ENCODE measurements at places on chromosomes 1 and 21.
A peak's percentile ranks its signal among the peaks of the same experiment; 100 is the strongest.

DNA sequence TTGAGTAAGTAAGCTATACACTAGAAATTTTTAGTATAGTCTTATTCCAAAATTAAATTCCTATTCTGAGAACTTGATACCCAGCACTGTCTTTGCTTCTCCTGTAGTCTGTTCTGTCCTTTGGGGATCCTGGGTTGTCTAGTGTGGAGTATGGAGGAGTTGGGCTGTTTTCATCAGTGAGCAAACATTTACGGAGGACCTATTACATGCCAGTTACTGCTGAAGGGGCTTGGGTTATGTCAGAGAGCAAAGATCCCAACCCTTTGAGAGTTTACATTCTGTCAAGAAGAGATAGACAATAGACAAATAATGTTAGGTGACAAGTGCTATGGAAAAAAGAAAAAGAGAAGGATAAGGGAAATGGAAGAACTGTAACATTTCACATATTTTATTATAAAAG lies 9.0 kb downstream of the TRAPPC10 start:
- H3K36me3 ChIP-seq, result no peaks in the 10 kb centered on the region
- no peaks in the 10 kb centered on the region for H3K27me3 ChIP-seq
- DNase-seq, result no peak
- H3K27ac ChIP-seq, result peak overlapping the region; percentile 32
- H3K4me3 ChIP-seq, result no peak overlapping the region

- no peaks in the 10 kb centered on the region for H3K36me3 ChIP-seq
- no peak for DNase-seq
- H3K27ac ChIP-seq, result no peak overlapping the region
- H3K27me3 ChIP-seq, result no peaks in the 10 kb centered on the region
- no peaks in the 10 kb centered on the region for H3K4me1 ChIP-seq
Observed at GRCh38 chr21:41010101-41010435, 157.9 kb upstream of the BACE2 start.

- H3K36me3 ChIP-seq, result no peaks in the 10 kb centered on the region
- H3K27me3 ChIP-seq, result no peaks in the 10 kb centered on the region
- H3K4me3 ChIP-seq, result no peak overlapping the region
Observed at GRCh38 chr1:159845751-159846629, 16.5 kb downstream of the VSIG8 start.

- H3K4me1 ChIP-seq, result peaks cover 11% of the 10 kb centered on the region
- peak within 1 kb of the TSS; percentile 75 for H3K27ac ChIP-seq
- H3K36me3 ChIP-seq, result no peaks in the 10 kb centered on the region
- peak; percentile 48 for DNase-seq
- peak within 1 kb of the TSS; percentile 56 for H3K4me3 ChIP-seq
- no peaks in the 10 kb centered on the region for H3K27me3 ChIP-seq
Observed at GRCh38 chr1:151510957-151511635, at the start of gene CGN. Gene CGN, plus strand, starts transcription at chr1:151511387. Its CDS starts 7,133 bp downstream, at chr1:151518520.

DNA sequence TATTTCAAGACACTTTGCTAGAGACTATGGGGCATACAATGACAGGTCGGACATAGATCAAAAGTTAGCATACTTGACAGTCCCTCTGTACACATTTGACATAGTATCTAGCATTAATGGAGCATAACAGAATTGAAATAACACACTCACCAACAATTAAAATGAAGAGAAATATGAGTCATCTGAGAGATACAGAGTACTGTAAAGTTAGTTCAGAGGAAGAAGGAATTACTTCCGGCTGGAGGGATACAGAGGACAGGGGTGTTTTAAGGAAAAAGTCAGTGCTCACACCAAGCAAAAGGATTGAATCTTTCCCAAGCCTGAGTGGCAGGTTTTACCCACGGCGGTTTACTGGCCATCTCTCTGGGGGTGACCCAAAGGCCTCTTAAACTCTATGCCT lies 2.4 kb downstream of the ZMYND12 start:
- no peak overlapping the region for H3K4me3 ChIP-seq
- no peak overlapping the region for H3K27ac ChIP-seq
- no peak for DNase-seq
- H3K4me1 ChIP-seq, result peaks cover 24% of the 10 kb centered on the region

DNA sequence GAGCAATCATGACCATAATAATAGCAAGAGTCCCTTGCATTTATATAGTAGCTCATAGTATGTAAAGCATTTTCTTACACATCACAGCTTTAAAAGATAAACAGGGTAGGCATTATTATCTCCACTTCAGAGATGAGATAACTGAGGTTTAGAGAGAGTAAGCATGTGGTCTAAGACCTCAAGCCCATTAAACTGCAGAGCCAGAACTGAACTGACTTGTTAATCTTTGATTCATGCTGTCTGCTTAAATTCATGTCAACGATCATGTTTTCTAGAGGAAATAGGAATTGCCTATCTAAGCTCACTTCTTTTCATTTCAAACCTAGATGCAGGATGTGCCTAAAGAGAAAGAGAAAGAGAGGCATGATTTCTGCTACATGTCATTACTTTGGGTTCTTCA lies 524.8 kb downstream of the PTPRC start:
- no peak overlapping the region for H3K4me3 ChIP-seq
- H3K27ac ChIP-seq, result no peak overlapping the region
- no peaks in the 10 kb centered on the region for H3K4me1 ChIP-seq
- DNase-seq, result no peak
- H3K36me3 ChIP-seq, result no peaks in the 10 kb centered on the region

GRCh38 chr1:152049291-152050083 lies 12.7 kb upstream of the S100A11 start:
- no peaks in the 10 kb centered on the region for H3K4me1 ChIP-seq
- no peak overlapping the region for H3K4me3 ChIP-seq
- H3K27ac ChIP-seq, result no peak overlapping the region
- H3K27me3 ChIP-seq, result no peaks in the 10 kb centered on the region
- DNase-seq, result peak; percentile 34

- no peaks in the 10 kb centered on the region for H3K27me3 ChIP-seq
- H3K4me1 ChIP-seq, result no peaks in the 10 kb centered on the region
- no peaks in the 10 kb centered on the region for H3K36me3 ChIP-seq
Observed at GRCh38 chr1:8976896-8977450, 31.3 kb downstream of the CA6 start.

GRCh38 chr1:15033264-15033663 lies 120.3 kb upstream of the TMEM51 start:
- no peaks in the 10 kb centered on the region for H3K4me1 ChIP-seq
- H3K27me3 ChIP-seq, result no peaks in the 10 kb centered on the region

DNA sequence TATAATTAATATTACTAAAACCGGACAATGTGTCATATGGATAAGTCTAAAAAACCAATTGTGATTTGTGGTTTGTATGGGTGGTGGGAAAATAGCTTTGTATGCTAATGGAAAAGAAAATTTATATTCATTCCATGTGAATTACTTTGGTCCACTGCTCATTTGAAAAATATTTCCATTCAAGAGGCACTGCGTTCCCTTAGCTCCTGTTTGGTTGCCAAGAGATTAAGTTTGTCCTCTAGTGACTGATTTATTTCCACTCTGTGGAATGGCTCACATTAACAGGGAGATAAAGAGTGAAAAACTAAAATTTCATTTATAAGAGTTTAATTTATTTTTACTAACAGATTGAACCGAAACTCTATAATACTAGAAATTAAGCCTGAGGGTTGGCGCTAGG lies 744.1 kb upstream of the CHRM3 start:
- H3K36me3 ChIP-seq, result no peaks in the 10 kb centered on the region
- H3K4me1 ChIP-seq, result no peaks in the 10 kb centered on the region
- no peak for DNase-seq
- no peaks in the 10 kb centered on the region for H3K27me3 ChIP-seq
- H3K27ac ChIP-seq, result no peak overlapping the region

DNA sequence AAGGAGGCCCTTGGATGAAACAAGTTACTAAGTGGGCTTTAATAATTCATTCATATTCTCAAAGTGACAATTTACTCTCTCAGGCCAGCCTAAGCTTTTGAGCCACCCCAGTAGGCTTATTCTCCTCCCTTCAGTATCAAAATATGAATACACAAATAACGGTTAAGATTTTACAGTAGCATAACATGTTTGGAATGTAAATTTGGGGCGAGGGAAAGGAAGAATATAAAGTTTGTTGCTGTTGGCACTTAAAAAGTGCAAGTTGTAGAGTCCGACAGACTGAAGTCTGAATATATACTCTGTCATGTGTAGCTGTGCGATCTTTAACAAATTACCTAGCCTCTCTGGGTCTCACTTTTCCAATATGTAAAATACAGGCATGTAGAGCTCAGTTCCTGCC lies 22.6 kb upstream of the MYSM1 start:
- H3K4me3 ChIP-seq, result no peak overlapping the region
- no peaks in the 10 kb centered on the region for H3K36me3 ChIP-seq
- no peak overlapping the region for H3K27ac ChIP-seq
- no peak for DNase-seq
- H3K27me3 ChIP-seq, result no peaks in the 10 kb centered on the region

- H3K27ac ChIP-seq, result no peak overlapping the region
- H3K36me3 ChIP-seq, result no peaks in the 10 kb centered on the region
- no peak for DNase-seq
- no peaks in the 10 kb centered on the region for H3K27me3 ChIP-seq
Observed at GRCh38 chr1:190250368-190250767, 227.3 kb downstream of the BRINP3 start.

- H3K4me3 ChIP-seq, result no peak overlapping the region
- H3K27ac ChIP-seq, result no peak overlapping the region
- DNase-seq, result no peak
- H3K27me3 ChIP-seq, result no peaks in the 10 kb centered on the region
- peaks cover 12% of the 10 kb centered on the region for H3K36me3 ChIP-seq
- no peaks in the 10 kb centered on the region for H3K4me1 ChIP-seq
Observed at GRCh38 chr1:46676531-46676930, 4.9 kb downstream of the TEX38 start.

GRCh38 chr1:8420318-8420717 lies 102.4 kb downstream of the SLC45A1 start:
- peaks cover 76% of the 10 kb centered on the region for H3K4me1 ChIP-seq
- H3K27ac ChIP-seq, result peak overlapping the region; percentile 99
- H3K4me3 ChIP-seq, result peak overlapping the region; percentile 95
- DNase-seq, result no peak
- peaks cover 21% of the 10 kb centered on the region for H3K36me3 ChIP-seq
- H3K27me3 ChIP-seq, result no peaks in the 10 kb centered on the region

DNA sequence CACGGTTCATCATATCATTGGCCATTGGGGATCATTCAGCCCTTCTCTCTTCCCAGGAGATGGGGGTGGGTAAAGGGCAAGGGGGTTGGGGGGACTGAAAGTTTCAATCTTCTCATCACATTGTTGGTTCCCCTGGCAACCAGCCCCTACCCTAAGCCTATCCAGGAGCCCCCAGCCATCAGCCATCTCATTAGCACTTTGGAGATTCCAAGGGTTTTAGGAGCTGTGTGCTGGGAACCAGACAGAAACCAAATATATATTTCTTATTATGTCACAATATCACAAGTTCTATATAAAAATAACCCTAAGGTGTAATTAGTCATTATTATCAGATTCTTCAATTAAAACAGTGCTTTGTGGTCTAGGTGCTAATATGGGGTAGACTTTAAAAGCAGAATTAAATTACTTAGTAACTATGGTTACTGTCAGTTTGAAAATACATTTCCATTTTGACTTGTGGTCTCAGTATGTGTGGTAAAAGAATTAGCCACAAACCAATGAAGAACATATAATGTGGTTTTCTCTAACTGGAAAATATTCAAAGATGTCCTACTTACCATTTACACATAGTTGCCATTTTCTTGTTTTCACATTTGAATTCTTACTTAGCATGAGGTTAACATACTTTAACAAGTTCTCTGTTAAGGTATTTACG lies 28.1 kb downstream of the IL23R start:
- DNase-seq, result no peak
- H3K4me1 ChIP-seq, result no peaks in the 10 kb centered on the region
- no peaks in the 10 kb centered on the region for H3K36me3 ChIP-seq
- no peak overlapping the region for H3K4me3 ChIP-seq

DNA sequence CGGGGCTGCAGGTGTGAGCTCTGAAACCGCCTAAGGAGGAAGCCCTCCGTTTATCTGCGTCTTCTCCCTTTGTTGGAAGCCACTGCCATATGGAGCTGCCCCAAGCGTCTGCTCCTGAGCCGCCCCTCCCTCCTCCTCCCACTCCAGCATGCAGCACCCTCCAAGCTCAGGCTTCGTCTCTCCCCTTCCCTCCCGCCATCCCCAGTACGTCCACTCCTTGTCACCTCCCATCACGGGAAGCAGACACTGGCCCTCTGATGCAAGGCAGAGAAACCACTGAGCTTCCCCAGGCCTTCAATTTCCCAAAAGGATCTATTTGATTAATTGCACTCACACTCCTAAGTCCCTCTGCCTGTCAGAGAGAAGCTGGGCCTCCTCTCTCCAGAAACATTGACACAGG lies 52.5 kb downstream of the NFASC start:
- H3K27me3 ChIP-seq, result no peaks in the 10 kb centered on the region
- DNase-seq, result no peak
- H3K27ac ChIP-seq, result no peak overlapping the region

DNA sequence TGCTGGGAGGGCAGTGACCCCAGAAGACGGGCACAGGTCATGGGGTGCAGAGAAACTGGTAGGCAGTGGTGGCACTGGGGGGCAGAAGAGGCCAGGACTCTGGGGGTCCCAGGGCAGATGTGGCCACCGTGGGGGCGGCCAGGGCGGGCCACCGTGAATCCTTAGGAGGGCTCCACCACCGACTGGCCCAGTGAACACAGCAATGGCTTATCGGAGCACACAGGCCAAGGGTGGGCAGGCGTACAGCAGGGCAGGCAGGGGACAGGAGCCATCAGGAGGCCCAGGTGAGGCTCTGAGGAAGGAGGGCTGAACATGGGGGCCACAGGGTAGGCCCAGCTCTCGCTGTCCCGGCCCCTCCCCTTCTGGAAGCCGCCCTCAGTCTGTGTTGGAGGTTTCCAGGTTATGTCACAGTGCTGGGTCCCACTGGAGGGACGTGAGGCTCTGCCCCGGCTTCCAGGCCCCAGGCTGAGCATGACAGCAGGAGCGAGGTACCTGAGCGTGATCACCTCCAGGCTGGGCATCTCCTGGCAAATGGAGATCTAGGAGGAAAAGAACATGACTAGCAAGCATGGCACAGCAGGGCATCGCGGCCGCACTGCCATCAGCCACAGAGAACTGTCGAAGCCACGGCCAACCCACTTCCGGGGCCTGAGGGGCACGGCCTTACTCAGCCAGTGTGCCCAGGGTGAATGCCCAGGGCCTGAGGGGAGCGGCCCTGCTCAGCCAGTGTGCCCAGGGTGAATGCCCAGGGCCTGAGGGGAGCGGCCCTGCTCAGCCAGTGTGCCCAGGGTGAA lies 3.7 kb downstream of the CFAP410 start:
- H3K27me3 ChIP-seq, result no peaks in the 10 kb centered on the region
- no peaks in the 10 kb centered on the region for H3K36me3 ChIP-seq
- H3K4me3 ChIP-seq, result no peak overlapping the region
- H3K4me1 ChIP-seq, result peaks cover 19% of the 10 kb centered on the region

- no peak overlapping the region for H3K27ac ChIP-seq
- no peaks in the 10 kb centered on the region for H3K4me1 ChIP-seq
- H3K4me3 ChIP-seq, result no peak overlapping the region
- no peaks in the 10 kb centered on the region for H3K27me3 ChIP-seq
- no peak for DNase-seq
Observed at GRCh38 chr1:69520326-69520725, 47.4 kb upstream of the LRRC7 start.

Measured in tibial nerve (tissue), 4 donors.